GM23338 (cell line): ENCODE measurements at places on chromosomes 1 and 21. TPM values are rescaled to one million over a fixed set of nuclear protein-coding genes. Genes with fewer than 3 reads are reported as not detected.

The CD1E gene
- polyA plus RNA-seq: not detected in 2 replicates

The OR2T33 gene
- 0.32 TPM in 1 of 2 replicates, not detected in the other for polyA plus RNA-seq

The FCRL5 gene
- 0.54 and 0.79 TPM in 2 replicates for polyA plus RNA-seq

The CCDC181 gene
- 6.0 and 9.0 TPM in 2 replicates for polyA plus RNA-seq

The PLA2G2C gene
- polyA plus RNA-seq: not detected in 2 replicates

The TTC24 gene
- polyA plus RNA-seq: not detected in 2 replicates

The DEPDC1 gene
- polyA plus RNA-seq: 16.5 and 30.0 TPM in 2 replicates

The GJA4 gene
- 0.82 and 0.95 TPM in 2 replicates for polyA plus RNA-seq

The KRTAP8-1 gene
- polyA plus RNA-seq: not detected in 2 replicates

The PAPPA2 gene
- 1.3 and 1.7 TPM in 2 replicates for polyA plus RNA-seq

The UBASH3A gene
- not detected in 2 replicates for polyA plus RNA-seq

The TMEM51 gene
- 4.0 and 4.7 TPM in 2 replicates for polyA plus RNA-seq

The TESK2 gene
- 5.2 and 6.0 TPM in 2 replicates for polyA plus RNA-seq

The ARHGEF16 gene
- 11.2 and 12.2 TPM in 2 replicates for polyA plus RNA-seq

- no peak overlapping the region for H3K4me3 ChIP-seq
- no peak overlapping the region for H3K27ac ChIP-seq
- no peak for DNase-seq
- H3K4me1 ChIP-seq: peaks cover 44% of the 10 kb centered on the region
These were observed 48.6 kb downstream of the HIVEP3 start for GRCh38 chr1:41870076-41870562.

DNA sequence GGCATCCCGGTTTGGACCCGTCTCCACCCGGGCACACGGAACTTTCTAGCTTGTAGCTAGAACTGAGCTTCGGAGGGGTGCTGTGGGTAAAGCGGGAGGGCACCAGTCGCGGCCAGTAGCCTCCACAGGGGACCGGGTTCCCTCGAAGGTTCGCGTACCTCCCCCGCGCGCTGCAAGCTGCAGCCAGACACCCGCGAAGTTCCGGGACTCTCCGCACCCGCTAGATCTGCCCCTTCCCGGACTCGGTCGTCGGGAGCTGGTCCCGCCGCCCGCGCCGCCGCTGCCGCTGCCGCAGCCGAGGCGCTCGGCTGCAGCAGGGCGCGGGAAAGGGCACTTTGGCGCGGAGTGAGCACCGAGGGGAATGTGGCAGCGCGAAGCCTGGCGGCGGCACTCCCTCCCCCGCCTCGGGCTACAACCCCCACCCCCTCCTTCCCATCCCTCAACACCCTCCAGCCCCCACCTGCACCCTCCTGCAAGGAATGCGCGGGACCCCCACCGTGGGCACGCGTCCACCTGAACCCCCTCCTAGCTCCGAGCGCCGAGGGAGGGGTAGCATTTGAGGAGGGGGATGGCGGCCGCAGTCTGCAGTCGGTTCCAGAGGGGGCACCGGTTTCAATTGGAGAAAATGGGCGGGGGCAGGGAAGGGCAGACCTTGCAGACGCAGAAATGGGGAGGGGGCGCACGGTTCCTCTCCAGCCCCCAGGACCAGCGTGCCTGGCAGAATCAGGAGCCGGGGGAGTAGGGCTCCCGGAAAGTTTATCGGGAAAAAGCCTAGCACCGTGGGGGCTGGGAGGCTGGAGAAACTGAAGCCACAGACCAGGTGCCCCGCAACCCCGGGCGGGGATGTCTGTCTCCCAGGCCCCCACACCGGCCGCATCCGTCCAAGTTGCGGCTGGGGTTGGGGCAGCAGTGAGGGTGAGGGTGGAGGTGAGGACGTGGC, 968 bp downstream of the CSMD2 start:
- H3K27me3 ChIP-seq: peaks cover 5% of the 10 kb centered on the region; the same call in 1 of the 2 replicates
- peak overlapping the region; percentile 91 for H3K4me3 ChIP-seq
- H3K27ac ChIP-seq: peak overlapping the region; percentile 87; the same call in 1 of the 2 replicates
- DNase-seq: peak; percentile 72

DNA sequence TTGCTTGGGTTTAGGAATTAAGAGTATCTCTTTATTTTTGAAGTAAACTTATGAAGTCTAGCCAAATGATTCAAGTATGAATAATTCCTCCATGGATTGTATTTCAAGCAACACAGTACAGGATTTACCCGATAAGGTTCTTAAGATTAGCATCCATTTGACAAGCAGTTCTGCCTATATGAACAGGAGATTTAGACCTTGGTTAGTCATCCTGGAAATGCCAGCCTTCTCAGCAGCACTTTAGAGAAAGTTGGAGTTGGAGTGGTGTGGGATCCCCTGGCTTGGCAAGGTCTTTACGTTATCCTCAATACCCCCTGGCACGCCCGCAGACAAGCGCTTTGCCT, 1.6 kb downstream of the BCAR3 start:
- H3K36me3 ChIP-seq: no peaks in the 10 kb centered on the region
- H3K27ac ChIP-seq: no peak overlapping the region
- no peak for DNase-seq
- peaks cover 30% of the 10 kb centered on the region for H3K27me3 ChIP-seq
- H3K4me3 ChIP-seq: peak overlapping the region; percentile 72

- H3K27me3 ChIP-seq: no peaks in the 10 kb centered on the region
- H3K27ac ChIP-seq: no peak overlapping the region
- DNase-seq: no peak
- H3K36me3 ChIP-seq: no peaks in the 10 kb centered on the region
- no peak overlapping the region for H3K4me3 ChIP-seq
These were observed 29.6 kb downstream of the MATN1 start for GRCh38 chr1:30693822-30694221.

DNA sequence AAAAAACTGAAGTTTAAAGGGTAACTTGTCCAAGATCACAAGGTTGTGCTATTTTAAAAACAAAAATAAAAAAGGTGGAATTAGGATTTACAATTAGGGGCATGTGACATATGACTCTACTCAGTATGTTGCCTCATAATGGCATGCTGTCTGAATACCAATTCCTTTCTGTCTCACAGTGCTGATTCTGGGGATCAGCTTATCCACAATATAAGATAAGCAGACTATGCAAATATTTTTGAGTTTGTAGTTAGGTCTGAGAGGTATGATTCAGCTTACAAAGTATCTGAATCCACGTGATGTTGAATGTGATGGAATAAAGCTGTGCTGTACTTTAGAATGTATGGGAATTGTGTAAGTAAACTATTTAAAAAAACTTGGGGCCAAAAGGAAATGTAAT, 216.6 kb downstream of the HHIPL2 start:
- H3K4me3 ChIP-seq: no peak overlapping the region
- H3K36me3 ChIP-seq: no peaks in the 10 kb centered on the region; the same call in 1 of the 2 replicates
- no peaks in the 10 kb centered on the region for H3K27me3 ChIP-seq
- no peak overlapping the region for H3K27ac ChIP-seq

GRCh38 chr1:10459184-10459583, 9.4 kb downstream of the CORT start:
- H3K27ac ChIP-seq: peak overlapping the region; percentile 32; the same call in 1 of the 2 replicates
- H3K4me1 ChIP-seq: no peaks in the 10 kb centered on the region
- no peaks in the 10 kb centered on the region for H3K27me3 ChIP-seq
- peaks cover 33% of the 10 kb centered on the region for H3K36me3 ChIP-seq
- no peak for DNase-seq

- H3K4me1 ChIP-seq: peaks cover 4% of the 10 kb centered on the region; the same call in 1 of the 2 replicates
- H3K4me3 ChIP-seq: no peak overlapping the region
- DNase-seq: peak; percentile 35
- no peaks in the 10 kb centered on the region for H3K36me3 ChIP-seq
These were observed 2.2 kb downstream of the RIPPLY3 start for GRCh38 chr21:37008724-37009123.

GRCh38 chr21:45602106-45602505, 41.4 kb upstream of the PCBP3 start:
- DNase-seq: no peak
- H3K4me1 ChIP-seq: no peaks in the 10 kb centered on the region
- H3K27me3 ChIP-seq: no peaks in the 10 kb centered on the region
- no peaks in the 10 kb centered on the region for H3K36me3 ChIP-seq
- H3K4me3 ChIP-seq: no peak overlapping the region

DNA sequence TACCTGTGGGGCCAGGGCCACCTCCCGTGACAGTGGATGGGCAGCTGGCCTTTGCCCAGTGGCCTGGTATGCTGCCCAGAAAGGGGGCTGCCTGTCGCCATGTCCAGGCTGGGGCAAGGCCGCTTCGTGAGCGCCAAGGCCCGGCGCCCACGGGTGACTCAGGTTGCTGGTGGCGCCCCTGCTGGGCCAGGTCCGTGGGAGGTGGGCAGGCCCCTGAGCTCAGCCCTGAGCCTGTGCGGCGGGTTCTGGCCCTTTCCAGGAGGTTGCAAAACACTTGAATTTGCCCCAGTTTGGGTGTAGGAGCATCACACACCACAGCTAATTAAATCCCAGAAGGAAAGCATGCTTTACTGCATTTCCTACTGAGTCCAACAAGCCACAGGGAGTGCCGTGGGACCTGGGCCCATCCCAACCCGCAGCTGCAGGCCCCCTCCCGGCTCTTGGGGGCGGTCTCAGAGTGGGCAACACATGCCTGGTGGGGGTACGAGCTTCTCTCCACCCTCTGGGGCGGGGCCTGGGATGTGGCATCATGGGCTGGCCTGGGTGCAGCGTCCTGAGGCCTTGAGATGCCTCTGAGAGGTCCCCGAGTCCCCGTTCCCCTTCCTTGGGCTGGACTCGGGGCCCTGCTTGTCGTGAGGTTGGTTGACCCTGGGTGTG, 159.8 kb downstream of the PEX14 start:
- H3K4me3 ChIP-seq: no peak overlapping the region
- peaks cover 29% of the 10 kb centered on the region for H3K4me1 ChIP-seq
- H3K27me3 ChIP-seq: peaks cover 23% of the 10 kb centered on the region

GRCh38 chr1:201561195-201561564, 22.3 kb downstream of the NAV1 start:
- H3K4me3 ChIP-seq: no peak overlapping the region
- no peaks in the 10 kb centered on the region; the same call in 1 of the 2 replicates for H3K4me1 ChIP-seq
- no peaks in the 10 kb centered on the region for H3K36me3 ChIP-seq
- no peak overlapping the region for H3K27ac ChIP-seq
- no peaks in the 10 kb centered on the region for H3K27me3 ChIP-seq
- no peak for DNase-seq

DNA sequence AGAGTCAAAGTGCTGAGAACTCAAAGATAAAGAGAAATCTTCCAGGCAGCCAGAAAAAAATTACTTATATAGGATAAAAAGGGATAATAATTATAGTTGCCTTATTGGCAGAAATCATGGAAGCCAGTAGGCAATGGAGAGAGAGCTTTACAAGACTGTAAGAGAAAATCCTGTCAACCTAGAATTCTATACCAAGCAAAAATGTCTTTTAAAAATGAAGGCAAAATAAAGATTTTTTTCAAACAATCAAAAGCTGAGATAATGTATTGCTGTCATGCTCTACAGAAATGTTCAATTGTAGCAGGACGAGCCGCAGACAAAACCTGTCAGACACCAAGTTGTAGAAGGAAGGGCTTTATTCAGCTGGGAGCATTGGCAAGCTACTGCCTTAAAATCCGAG, 26.8 kb upstream of the RAB4A start:
- DNase-seq: no peak
- peaks cover 4% of the 10 kb centered on the region; the same call in 1 of the 2 replicates for H3K4me1 ChIP-seq
- no peak overlapping the region for H3K4me3 ChIP-seq
- no peak overlapping the region for H3K27ac ChIP-seq

DNA sequence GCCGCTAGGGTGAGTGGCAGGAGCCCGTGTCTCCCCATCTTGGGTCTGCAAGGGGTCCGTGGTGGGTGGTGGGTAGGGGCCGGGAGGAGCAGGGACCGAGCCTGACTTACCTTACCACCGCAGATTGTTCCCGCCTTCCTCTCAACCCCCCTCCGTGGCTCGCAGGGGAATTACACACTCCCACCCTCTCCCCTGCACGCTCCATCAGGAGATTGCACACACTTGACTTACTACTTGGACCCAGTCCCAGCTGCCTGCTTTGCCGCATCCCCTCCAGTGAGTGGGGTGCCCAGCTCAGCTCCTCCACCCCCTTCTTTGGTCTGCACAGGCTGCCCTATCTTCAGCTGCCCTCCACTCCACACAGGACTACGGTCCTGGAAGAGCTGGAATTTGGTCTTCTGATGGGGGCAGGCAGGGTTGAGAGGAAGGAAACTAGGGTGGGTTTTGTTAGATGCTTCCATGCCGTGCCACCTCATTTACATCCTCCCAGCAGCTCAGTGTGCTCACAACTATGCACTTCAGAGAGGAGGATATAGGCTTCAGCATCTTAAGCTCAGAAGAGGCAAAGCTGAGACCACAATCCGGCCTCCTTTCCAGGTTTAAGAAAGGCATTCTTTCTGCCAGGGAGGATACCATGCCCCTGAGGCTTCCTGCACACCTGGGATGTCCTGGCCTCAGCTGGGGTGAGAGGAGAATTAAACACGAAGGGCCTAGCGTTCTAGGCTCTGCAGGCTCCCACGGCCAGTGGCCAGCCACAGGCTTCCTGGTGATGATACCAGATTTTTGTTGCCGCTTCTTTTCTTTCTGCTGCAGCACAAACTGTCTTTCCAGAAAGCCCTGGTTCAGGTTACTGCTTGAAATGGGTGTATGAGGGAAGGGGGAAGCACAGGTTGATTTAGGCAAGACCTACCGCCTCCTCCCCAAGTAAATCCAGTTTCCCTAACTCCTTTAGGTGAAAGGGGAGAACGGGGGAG, 2.3 kb downstream of the KCNC4 start:
- H3K27me3 ChIP-seq: peaks cover 36% of the 10 kb centered on the region
- peak overlapping the region; percentile 82 for H3K4me3 ChIP-seq
- H3K36me3 ChIP-seq: no peaks in the 10 kb centered on the region
- peaks cover 28% of the 10 kb centered on the region for H3K4me1 ChIP-seq

GRCh38 chr1:154353460-154353904, 28.2 kb downstream of the ATP8B2 start:
- peaks cover 8% of the 10 kb centered on the region; the same call in 1 of the 2 replicates for H3K4me1 ChIP-seq
- H3K27me3 ChIP-seq: no peaks in the 10 kb centered on the region
- DNase-seq: peak; percentile 36
- H3K27ac ChIP-seq: no peak overlapping the region

- DNase-seq: peak; percentile 86
- no peaks in the 10 kb centered on the region for H3K4me1 ChIP-seq
- H3K27ac ChIP-seq: no peak overlapping the region
- no peak overlapping the region for H3K4me3 ChIP-seq
- no peaks in the 10 kb centered on the region for H3K36me3 ChIP-seq
- no peaks in the 10 kb centered on the region for H3K27me3 ChIP-seq
These were observed 16.9 kb upstream of the EFCAB14 start for GRCh38 chr1:46735708-46736324.

DNA sequence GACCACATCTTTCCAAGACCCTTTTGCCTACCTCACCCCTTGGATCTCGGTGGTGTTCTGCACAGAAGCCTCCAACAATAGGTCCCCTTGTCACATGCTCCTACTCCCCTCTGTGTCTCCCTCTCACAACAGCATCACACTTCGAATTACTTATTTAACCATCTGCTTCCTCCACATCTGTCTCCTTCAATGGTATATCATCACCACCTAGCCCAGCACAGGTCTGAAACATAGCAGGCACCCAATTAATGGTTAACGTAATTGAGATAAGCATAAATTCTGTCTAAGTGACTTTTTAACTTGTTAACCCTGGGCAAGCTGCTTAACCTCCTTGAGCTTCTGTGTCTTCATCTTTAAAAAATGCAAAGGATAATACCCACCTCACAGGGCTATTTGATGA, 100.3 kb upstream of the BARHL2 start:
- H3K36me3 ChIP-seq: no peaks in the 10 kb centered on the region
- H3K4me1 ChIP-seq: no peaks in the 10 kb centered on the region

GRCh38 chr1:233672732-233673131, 58.8 kb downstream of the KCNK1 start:
- H3K27me3 ChIP-seq: no peaks in the 10 kb centered on the region
- H3K27ac ChIP-seq: no peak overlapping the region
- no peak overlapping the region for H3K4me3 ChIP-seq
- H3K4me1 ChIP-seq: no peaks in the 10 kb centered on the region
- peaks cover 13% of the 10 kb centered on the region; the same call in 1 of the 2 replicates for H3K36me3 ChIP-seq
- DNase-seq: no peak

- peak overlapping the region; percentile 63 for H3K4me3 ChIP-seq
- peak overlapping the region; percentile 87 for H3K27ac ChIP-seq
- peaks cover 4% of the 10 kb centered on the region; the same call in 1 of the 2 replicates for H3K4me1 ChIP-seq
- H3K27me3 ChIP-seq: no peaks in the 10 kb centered on the region
- DNase-seq: no peak
These were observed 92.6 kb downstream of the NID1 start for GRCh38 chr1:235972311-235972689.
